ENCODE measurements at places on chromosomes 7 and 10. TPM values are rescaled to one million over a fixed set of nuclear protein-coding genes. Genes with fewer than 3 reads are reported as not detected.
A peak's percentile ranks its signal among the peaks of the same experiment; 100 is the strongest.

DNA sequence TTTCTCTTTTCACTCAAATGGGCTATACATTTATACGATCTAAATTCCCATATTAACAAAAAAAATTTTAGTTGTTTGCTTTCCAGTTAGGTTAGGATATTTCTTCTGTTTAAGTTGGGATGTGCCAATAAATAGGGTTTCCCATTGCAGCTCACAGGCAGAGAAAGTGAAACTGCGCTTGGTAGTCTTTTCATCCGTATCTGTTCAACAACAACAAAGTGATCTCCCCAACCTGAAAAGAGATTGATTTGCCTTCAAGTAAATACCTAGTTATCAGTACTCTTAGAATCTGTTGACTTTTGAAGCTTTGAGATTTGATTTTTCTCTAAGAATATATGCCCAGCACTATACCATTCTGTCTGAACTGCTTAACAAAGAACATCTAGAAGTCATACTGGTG lies 143.4 kb downstream of the DYNC1I1 start:
- DNase-seq: no peak

The GATA3 gene
- total RNA-seq: 0.86 TPM

The TFR2 gene
- 1.7 TPM for total RNA-seq

DNA sequence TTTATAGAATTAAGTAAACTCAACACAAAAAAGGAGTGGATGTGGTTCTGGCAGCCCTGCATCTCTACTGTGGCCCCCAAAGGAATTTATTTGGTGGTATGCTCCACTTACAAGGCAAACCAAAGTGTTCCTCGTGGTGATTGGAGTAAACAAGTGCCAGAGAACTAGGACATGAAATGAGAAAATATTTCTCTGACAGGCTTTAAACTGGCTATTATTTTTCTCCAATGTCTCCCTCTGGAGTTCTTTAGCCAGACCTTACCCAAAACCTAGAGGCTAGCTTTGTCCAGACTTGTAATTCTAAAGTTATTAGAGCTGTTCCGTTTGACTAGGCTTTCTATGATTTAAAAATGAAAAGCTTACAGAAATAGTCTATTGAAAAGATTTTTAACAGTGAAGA lies 990.1 kb downstream of the CNTNAP2 start:
- no peak for DNase-seq

DNA sequence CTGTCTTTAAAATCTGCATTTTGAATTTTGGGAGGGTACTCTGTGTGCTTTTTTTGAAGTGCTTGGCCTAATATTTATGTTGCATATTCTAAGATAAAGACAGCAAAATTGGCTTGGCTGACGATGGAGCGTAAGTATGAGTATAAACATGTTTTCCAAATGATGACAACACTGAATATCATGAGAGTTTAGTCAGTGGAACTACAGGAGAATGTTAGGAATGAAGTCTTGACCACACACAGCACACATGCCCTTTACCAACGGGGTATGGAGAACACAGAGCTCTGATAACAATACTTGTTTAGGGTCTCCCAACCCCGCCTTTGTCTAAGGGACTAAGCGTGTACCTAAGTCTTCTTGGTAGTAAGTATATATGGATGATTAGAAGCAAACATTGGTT lies 253.9 kb upstream of the FZD8 start:
- no peak for DNase-seq

The NKX1-2 gene
- not detected for total RNA-seq

- no peak for DNase-seq
These were observed 31.1 kb upstream of the FBXW4 start for GRCh38 chr10:101726115-101726387.

The SPDYE16 gene
- total RNA-seq: 0.15 TPM

The CFAP43 gene
- total RNA-seq: 0.18 TPM

- no peak for DNase-seq
These were observed 215.9 kb upstream of the C7orf33 start for GRCh38 chr7:148374396-148375259.

The NEUROG3 gene
- 0.99 TPM for total RNA-seq

DNA sequence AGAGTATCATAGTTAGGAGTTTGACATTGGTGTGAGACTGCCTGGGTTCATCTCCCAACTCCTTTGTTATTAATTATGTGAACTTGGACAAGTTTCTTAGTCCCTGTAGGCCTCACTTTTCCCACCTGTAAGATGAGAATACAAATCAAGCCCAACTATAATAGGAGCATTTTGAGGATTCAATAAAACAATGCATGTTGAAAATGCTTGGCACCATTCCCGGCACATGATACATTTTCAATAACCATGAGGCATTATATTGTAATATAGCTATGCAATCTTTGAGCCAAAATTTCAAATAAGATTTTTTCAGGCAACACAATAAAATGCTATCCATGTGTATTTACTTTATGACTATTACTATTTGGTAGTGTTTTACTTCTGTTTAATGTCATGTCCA lies 229.0 kb upstream of the SP4 start:
- DNase-seq: no peak

- DNase-seq: no peak
These were observed 220.0 kb upstream of the MEOX2 start for GRCh38 chr7:15906436-15906835.

GRCh38 chr7:90320418-90320800 lies 695 bp downstream of the FAM237B start:
- DNase-seq: no peak

GRCh38 chr10:34739915-34740314 lies 75.2 kb downstream of the PARD3 start:
- peak; percentile 42 for DNase-seq

DNA sequence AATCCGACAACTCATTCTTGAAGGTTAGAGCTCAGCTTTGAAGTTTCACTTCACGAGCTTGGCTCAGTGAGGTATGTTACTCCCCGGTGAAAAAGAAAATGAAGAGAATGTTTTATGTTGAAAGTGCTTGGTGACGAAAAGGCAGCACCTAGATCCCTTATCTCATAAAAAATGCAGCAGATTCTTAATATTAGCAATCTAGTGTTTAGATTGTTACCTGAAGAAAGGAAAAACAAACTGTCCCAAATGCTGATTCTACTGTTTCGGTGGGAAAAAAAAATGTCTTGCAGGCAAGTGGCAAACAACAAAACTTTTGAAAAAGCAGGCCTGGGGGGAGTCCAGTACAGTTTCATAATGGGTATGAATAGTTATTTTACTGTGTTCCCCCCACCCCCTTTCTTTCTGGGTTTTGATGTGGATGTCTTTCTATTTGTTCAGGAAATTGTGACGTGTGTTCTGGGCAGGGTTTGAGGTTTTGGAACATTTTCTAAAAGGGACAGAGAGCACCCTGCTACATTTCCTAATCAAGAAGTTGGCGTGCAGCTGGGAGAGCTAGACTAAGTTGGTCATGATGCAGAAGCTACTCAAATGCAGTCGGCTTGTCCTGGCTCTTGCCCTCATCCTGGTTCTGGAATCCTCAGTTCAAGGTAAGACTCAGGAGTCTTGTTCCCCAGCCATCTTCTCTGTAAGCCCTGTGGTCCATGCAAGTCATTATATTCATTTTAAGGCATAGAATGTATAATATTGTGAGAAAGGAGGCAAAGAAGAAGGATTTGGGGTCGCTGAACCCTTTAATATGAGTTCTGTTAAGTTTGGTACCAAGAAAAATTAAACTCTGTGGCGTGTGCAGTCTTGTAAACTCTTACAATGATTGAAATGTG lies at the start of gene SRGN:
Gene SRGN (plus strand): TSS at position 514 of the 881 bp plus-strand sequence. CDS start 55 bp downstream, at position 569.
- DNase-seq: no peak

The OR2A5 gene
- total RNA-seq: not detected

DNA sequence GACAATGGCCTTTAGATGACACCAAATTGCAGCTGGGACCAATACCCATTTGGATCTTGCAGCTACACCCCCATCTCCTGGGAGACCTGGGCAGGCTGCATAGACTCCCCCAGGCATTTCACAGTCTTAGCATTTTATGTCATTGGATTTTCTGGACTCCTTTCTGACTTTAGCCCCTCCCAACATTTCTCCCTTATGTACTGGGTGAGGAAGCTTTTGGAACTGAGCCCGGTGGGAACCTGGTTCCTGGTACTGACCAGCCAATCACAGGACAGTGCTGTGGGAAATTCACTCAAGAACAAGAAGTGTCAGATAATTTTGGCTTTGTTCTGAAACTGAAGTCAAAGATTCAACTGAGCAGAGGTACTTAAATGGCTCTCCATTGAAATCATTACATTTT lies 177.7 kb downstream of the ACTR3B start:
- DNase-seq: no peak

The ENO4 gene
- 0.13 TPM for total RNA-seq

The ANXA8L1 gene
- total RNA-seq: not detected

The AQP1 gene
- 9.8 TPM for total RNA-seq

DNA sequence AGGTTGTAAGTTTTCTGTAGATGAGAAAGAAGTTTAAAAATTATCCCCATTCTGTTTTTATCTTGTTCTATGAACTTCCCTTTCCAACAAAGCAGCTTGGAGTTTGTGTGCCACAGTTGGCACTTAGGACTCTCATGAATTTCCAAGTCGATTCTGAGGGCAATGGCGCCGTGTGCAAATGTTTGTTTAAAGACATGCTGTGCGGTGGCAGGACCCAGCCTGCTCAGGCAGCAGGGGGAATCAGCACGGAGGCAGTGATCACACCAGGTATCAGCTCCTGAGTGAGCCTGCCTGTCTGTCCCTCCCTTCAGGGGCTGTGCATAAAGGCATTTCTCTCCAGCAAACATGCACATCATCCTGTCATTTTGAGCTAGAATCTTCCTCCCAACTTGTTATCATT lies 109.8 kb upstream of the WDR11 start:
- DNase-seq: peak; percentile 13

DNA sequence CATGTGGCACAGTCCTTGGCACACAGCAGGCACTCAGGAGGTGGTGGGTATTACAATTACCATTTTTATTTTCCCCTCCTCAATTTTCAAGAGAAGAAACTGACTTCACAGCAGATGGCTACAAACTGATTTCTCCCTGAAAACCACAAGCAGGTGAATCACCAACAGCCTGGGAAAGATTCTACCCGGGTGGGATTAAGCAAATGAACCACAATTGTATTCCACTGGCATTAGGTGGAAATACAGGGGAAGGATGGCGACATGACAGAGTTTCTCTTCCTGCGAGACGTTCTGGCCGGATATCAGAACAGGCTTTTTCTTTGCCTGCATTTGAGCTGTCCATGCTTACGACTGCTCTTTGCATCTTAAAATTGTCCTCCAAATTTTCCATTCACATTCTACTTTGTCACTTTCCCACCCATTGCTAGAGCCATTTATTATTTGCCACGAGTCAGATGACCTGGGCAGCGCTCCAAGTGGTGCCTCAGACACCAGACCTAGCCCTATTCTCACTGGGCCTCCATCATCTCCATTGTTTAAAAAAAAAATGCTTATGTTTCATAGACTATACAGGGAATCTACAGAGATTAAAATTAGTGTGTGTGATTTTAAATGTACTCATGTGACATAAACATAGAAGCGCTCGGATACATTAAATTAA lies 4.6 kb downstream of the DENND11 start:
- no peak for DNase-seq

DNA sequence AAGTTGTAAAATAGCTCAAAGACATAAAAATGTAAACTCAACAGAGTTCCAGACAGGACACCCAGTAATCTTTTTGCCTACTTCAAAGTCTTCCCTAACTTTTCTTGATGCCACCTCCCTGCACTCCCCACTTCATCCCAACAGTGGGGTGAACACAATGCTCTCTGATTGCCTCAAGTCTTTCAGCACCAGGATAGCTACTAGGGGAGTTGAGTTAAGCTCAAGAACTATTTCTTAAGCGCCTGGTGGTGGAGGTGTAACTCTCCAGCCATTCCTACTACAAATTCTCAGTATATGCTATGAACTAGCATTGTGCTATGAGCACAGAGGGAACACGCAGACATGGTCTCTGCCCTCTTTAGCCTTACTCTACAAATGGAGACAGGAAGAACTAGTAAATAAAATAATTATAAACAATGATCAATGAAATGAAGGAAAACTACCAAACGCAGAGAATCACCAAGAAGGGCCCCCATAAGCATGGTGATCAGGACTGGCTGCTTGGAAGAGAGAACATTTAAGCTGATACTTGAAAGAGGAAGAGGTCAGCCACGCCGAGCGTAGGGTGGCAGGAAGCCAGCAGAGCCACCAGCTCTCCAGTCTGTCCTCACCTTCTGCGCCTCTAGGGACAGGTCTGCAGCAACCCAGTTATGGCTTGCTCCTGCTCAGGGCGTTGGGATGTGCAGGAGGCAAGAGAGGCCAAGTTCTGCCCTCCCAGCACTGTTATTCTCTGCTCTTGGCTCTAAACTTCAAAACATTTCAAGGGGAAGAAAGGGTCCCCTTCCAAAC lies 16.7 kb upstream of the FRA10AC1 start:
- no peak for DNase-seq

The CNPY1 gene
- not detected for total RNA-seq

GRCh38 chr7:87506246-87507180 lies 31.0 kb upstream of the ABCB4 start:
- DNase-seq: peak; percentile 39

The C10orf105 gene
- 0.20 TPM for total RNA-seq

GRCh38 chr7:1693991-1694524 lies 24.0 kb downstream of the ELFN1 start:
- no peak for DNase-seq

DNA sequence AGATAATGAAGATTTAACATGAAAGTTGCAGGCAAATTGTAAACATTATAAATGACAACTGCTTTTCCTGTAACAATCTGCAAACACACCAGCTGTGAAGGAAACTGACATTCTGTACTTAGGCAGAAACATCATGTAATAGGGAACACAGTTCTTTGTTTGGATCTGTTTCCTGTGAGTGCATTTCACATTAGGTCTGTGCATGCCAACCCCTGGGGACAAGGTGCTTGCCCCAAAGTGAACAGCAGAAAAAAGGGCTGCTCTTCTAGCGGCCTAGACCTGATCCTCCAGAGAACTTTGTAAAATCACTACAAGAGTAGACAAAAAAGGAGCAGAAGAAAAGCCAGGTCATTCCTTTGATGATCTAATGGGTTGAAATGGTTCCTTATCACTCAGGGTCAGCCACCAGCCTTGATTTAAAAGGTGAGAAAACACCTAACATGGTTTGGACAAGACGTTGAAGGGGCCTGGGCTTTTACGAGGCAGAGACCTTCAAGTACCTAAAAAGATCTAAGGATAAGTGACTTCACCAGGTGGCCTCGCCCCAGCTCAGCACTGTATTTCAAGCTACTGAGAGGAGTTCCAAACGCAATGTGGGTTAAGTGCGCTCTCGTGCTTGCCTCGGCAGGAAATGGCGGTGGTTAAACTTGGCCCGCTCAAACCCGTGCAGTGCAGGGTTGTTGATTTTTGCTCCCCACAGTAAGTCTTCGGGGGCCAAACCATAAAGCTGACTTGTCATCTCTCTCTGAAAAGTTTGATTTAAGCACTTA lies 249.7 kb downstream of the CREB5 start:
- no peak for DNase-seq

The TACC2 gene
- total RNA-seq: 25.0 TPM

The LHPP gene
- 4.4 TPM for total RNA-seq

DNA sequence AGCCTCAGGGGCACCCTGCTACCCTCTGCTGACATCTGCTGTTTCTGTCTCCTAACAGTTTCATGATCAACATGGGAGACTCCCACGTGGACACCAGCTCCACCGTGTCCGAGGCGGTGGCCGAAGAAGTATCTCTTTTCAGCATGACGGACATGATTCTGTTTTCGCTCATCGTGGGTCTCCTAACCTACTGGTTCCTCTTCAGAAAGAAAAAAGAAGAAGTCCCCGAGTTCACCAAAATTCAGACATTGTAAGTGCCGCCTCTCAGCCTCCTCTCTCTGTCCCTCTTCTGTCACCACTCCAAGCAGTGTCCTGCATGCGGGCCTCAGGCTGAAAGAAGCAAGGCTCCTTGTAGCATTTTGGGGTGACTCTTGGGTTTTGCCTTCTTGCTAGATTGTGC lies 39.0 kb downstream of the POR start:
- no peak for DNase-seq
